ENCODE measurements at places on chromosomes 6 and 20.

GRCh38 chr6:105326833-105327770, 75.8 kb downstream of the PREP start:
- no peak for DNase-seq

GRCh38 chr6:68732423-68732822, 97.3 kb downstream of the ADGRB3 start:
- DNase-seq: no peak

DNA sequence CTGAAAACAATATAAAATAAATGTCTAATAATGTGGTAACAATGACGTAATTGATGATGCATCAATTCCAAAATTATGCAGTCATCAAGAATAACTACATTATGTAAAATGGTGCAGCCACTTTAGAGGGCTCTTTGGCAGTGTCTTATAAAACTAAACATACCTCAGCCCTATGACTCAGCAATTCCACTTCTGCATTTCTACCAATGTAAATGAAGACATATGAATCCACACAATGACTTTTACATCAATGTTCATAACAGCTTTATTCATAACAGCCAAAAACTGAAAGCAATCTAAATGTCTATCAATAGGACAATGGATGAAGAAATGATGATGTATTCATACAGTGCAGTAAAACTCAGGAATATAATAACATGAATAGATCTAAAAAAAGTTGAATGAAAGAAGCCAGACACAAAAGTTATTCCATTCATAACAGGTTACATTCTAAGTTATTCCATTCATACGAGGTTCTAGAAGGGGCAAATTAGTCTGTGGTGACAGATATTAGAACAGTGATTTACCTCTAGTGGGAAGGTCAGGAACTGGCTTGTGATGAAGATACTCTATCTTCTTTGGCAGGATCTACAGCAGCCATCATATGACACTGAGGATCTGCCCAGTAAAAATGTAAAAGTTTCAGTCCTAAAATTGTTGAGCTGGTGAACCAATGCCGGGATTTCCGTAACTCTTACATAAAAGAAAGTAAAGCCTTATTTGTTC, 396.1 kb downstream of the PLCB1 start:
- peak; percentile 4 for DNase-seq

- no peak for DNase-seq
Measured at GRCh38 chr6:154567695-154568220, 57.3 kb upstream of the CNKSR3 start.

DNA sequence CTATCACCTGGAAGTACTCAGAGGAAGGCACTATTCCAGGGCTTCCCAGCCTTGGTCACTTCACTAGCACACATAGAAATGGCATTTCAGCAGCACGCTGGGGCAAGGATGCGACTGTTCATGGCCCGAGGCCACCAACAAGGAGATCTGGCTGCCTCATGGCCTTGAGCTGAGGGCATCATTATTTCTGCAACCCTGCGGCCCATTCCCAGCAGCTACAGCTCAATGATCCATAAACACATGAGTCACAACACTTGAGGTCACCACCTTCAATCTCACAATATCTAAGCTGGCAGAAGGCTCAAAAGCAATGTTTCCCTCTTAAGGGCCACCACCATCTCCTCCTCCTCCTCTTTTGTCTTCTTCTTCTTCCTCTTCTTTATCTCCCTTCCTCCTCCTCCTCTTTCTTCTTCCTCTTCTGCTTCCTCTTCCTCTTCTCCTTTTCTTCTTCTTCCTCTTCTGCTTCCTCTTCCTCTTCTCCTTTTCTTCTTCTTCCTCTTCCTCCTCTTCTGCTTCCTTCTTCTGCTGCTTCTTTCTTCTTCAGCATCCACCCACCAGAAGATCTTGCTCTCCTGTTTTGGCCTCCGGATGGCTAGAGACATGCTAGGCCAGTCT, 382.9 kb upstream of the CNR1 start:
- DNase-seq: no peak

- DNase-seq: peak; percentile 48
Measured at GRCh38 chr20:57498425-57499400, 26.2 kb downstream of the CTCFL start.

GRCh38 chr6:126066053-126067048, 80.0 kb downstream of the TRMT11 start:
- DNase-seq: no peak

- DNase-seq: no peak
Measured at GRCh38 chr6:150775415-150776203, 89.9 kb upstream of the MTHFD1L start.

DNA sequence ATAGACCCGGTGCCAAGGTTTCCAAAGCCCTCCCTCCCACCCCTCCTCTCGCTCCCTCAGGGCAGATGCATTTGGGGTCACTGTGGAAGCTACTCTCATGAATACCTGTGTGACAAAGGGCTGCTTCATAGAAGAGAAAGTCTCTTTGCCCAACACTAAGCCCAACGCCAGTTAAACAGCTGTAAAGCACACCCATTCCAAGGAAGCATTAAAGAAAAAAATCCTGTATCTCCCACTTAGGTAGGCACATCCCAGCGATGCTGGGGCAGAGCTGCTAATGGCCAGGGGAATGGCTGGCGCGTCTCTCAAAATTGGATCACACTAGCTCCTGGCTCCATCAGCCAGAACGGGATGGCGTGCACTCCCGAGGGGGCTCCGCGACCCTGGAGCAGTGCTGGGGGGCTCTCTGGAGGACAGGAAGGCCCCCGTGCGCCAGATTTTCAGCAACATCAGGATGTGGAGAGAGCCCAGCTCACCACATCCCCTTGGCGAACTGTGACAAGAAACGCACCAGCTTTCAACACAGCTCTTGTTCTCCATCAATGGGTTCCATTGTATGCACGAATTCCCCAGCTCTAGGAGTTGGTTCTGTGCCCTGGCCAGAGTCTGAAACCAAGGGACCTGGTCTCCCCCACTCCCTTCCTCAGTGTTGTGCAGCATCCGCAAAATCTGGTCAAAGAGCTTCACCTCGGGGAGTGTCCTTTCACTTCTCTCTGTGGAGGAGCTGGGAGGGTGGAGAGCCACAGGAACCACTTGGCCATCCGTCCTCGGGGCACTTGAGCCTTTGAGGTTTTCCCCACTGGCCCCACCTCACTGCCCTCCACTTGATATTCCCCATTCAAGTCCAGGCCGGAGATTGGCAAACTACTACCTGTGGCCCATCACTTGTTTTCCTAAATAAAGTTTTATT, 74.1 kb downstream of the TFAP2C start:
- no peak for DNase-seq

DNA sequence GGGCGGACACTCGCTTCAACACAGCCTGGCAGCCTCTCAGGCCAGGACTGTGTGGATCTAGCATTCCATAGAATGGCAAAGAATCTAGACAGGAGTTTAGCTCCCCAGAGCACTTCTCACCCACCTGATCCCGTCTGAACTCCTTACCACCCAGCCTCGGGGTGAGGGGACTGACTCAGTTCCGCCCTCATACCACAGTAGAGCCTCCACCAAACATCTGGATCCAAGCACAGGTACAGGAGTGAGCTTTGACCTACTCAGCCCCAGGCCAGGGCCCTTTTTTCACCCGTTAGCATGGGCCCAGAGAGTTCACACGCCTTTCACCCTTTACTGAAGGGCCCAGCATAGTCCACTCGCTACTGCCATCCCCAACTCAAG, 715 bp downstream of the PSMF1 start:
- DNase-seq: no peak

DNA sequence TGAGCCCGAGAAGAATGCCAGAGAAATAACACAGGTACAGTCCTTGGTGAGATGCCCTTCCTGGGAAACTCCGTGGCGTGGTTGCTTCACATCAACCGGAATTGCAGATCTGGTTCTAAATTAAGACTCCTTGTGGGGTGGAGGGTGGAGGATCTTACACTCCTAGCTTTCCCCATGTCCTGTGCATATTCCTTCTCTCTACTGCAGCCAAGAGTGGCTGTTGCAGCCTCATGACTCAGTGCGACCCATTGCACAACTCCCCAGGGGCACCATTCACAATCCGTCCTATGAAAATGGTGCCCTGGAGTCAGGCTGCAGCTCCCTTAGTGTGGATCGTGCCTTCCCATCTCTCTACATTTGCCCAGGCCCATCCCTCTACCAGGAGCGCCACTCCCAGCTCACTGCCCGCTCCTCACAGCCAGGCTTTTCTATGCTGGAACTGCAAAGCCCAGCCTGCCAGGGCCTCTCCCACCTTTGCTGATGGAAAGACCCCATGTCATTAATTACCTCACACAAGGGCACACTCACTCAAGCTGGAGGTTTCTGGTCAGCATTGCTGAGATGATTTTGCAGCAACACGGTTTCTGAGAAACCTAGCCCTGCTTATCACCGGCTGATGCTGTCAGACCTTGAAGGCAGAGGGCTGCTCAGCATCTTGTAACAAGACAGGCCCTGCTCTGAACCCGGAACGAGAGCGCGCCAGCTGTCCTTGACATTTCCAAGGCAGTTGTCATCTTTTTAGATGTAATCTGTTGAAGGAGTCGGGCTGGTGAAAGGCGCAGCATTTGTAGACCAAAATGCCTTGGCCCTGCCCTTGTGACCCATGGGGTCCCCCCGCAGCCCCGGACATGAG, 39.7 kb downstream of the SIRPA start:
- DNase-seq: no peak

GRCh38 chr6:31004794-31005193, 5.5 kb upstream of the MUC22 start:
- no peak for DNase-seq

- DNase-seq: peak; percentile 34
Measured at GRCh38 chr6:73695619-73696421, at the start of gene CD109. CD109 (plus strand) TSS chr6:73696203; CDS start chr6:73696216, 13 bp downstream.

- DNase-seq: no peak
Measured at GRCh38 chr20:38005903-38006302, 27.4 kb downstream of the TTI1 start.

DNA sequence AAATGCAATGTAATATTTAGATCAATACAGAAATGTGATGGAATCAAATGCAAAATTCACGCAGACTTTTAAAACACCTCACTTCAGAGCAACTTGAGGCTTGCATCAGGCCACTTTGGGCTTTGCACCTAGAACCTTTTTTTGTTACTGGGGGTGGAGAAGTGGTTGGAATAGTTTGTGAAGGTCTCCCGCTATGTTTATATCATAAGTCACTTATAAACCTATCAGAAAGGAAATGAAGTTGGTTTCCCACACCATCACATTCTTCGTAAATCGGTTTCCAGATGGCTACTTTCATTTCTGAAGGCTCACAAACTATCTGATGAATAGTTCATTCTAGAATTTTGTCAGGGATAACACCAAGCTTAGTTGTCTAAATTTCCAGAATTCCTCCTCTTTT, 74.8 kb downstream of the PKHD1 start:
- no peak for DNase-seq

- peak; percentile 75 for DNase-seq
Measured at GRCh38 chr6:21589352-21590345, 3.9 kb upstream of the SOX4 start.

DNA sequence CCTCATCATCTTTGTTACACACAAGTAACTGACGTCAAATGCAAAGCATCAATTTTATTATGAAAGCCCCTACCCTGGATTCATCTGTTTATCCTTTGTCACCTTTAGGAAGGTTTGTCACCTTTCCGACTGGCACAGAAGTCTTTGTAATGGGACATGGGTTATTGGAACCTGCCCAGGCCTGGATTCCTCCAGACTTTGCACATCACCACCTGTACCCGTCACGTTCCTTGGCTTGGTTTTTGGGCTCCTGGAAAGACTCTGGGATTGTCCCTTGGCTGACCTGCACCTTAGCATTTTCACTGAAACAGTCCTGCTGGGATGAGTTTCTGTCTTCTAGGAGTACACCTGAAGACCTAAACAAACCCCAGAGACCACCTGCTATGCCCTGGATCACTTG, 15.4 kb upstream of the ARHGAP18 start:
- no peak for DNase-seq

- no peak for DNase-seq
Measured at GRCh38 chr6:52457096-52457495, 37.0 kb downstream of the EFHC1 start.

- peak; percentile 75 for DNase-seq
Measured at GRCh38 chr6:16238057-16238962, at the start of gene GMPR. GMPR (plus strand) TSS chr6:16238587; CDS start chr6:16238694, 107 bp downstream.

- DNase-seq: no peak
Measured at GRCh38 chr20:60224914-60225313, 266.7 kb downstream of the CDH26 start.

- DNase-seq: no peak
Measured at GRCh38 chr6:149031201-149031858, 284.5 kb downstream of the UST start.

DNA sequence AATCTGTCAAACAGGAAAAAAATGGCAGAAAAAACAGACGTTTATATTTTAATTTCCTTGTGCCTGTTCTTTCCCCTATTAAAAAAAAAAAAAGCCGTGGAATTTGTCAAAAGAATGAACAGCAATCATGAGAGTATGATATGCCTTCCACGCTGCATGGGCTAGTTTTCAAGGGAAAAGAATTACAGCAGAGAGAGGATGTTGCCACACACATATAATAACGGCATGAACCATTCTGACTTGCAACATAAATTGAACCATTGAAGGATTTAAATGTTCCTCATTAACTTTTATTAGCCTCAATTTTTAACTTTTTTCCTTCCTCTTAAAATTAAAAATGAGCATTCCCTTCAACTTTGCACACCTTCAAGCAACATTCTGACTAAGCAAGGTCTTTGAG, 301.8 kb downstream of the FOXC1 start:
- DNase-seq: no peak

- no peak for DNase-seq
Measured at GRCh38 chr6:42193491-42193894, 1.3 kb downstream of the GUCA1B start.

DNA sequence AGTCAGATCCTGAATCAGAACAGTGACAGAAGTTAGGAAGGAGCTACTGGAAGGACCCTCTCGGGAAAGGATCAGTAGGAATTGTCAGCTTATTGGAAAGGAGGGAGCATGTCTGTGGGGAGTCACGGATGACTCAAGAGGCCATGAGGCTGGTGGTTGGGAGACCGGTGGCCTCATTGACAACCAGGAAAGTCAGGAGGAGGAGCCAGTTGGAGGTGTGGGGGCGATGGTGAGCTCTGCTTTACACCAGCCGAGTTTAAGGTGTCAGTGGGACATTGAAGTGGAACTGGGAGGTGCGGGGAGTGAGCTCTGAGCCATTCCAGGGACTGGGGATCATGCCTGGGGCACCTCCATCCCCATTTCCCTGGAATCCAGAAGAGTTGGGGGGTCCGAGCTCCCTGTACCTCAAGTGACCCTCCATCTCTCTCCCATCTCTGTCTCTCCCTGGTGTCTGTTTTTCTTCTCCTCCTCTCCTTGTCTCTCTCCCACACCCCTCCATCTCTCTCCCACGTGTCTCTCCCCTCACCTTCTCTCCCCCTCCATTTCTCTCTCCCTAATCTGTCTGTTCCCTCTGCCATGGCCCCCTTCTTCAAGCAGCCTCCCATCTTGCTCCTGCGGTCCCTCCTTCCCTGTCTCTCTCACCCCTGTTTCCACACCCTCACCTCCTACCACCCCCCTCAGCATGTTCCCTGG, 14.3 kb upstream of the ZBTB9 start:
- no peak for DNase-seq

GRCh38 chr6:44063561-44064059, 63.6 kb downstream of the MRPL14 start:
- DNase-seq: no peak

DNA sequence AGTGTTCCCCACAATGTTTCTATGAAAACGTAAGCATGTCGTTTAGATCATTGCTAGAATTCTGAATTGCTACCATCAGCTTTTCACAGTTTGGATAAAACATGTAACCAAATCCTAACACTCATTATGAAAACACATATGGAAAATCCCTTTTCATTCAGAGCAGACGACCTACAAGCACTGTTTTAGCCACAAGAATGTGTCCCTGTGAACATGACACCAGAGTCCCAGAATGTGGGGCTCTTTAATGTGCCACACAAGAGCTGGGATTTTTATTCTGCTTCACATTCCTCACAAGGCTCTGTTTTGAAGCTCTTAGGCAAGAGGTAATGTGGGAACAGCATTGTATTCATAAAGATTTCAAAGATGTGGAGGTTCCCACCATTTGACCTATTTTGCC, 141.1 kb upstream of the CITED2 start:
- no peak for DNase-seq
